Fibroblast of skin of right quadriceps (primary cell): ENCODE measurements at places on chromosomes 2 and 18.

- DNase-seq: no peak
These were observed 7.2 kb downstream of the DSC1 start for GRCh38 chr18:31155498-31155897.

GRCh38 chr2:51505533-51505932, 473.6 kb upstream of the NRXN1 start:
- DNase-seq: no peak

DNA sequence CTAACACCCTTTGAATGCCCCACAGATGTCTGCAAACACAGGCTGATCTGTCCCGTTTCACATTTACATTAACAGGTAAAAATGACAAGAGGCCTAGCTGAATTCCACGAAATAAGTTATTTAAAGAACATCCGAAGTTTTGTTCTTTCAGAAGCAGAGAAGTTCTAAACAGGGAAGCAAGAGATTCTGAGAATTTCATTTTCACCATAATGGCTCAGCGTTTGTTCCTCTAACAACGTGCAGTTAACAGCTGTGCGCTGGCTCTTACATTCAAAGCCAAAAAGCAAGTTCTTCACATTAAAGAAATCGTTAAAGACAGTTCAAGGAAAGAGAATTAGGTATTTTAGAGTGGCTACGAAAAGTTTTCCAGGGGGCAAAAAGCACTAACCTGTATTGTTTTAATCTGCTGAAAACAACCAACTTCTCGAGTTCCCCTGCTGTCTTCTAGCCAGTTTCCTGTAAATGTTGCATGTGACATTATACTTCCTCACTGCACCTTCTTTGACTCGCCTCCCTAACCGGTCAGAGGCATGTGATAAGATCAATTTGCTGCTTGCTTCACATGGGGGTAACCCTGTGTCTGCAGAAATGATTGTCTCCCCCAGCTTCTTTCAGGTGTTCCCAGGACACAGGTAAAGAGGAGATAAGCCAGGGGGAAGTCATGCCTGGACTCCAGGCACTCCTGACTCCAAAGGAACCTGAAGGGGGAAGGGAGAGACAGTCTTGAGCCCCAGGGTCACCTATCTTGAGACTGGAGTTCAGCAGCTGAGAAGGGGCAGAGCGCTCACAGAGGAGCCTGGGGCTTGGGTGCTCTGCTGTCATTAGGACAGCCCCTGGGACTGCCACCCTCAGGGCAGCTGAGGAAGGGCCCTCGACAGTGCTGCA, 36.8 kb upstream of the WIPF1 start:
- no peak for DNase-seq

GRCh38 chr2:206824993-206825392, 59.6 kb downstream of the FASTKD2 start:
- DNase-seq: no peak

DNA sequence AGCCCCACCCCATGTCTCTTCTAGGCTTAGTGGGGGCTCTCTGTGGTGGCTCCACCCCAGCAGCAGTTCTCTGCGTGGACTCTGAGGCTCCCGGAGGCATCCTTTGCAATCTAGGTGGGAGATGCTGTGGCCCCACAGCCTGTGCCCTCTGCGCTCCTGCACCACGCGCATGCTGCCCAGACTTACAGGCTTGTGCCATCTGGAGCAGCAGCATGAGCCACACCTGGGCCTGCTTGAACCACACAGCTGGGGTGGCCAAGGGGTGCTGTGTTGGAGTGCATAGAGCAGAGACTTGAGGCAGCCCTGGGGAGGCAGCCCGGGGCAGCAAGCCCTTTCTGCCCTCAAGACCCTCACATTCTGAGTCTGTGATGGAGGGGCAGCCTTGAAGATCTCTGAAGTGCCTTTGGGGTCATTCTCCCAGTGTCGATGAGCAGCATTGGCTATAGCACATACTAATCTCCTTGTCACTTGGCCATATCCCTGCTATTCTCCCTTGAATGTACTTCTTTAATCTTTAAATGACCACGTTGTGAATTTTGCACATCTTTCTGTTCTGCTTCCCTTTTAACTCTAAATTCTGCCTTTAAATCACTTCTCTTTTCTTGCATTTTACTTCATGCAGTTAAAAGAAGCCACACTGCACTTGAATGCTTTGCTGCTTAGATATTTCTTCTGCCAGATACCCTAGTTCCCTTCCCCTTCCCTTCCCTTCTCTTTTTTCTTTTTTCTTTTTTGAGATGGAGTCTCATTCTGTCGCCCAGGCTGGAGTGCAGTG, 62.4 kb downstream of the NCAPH start:
- DNase-seq: no peak

DNA sequence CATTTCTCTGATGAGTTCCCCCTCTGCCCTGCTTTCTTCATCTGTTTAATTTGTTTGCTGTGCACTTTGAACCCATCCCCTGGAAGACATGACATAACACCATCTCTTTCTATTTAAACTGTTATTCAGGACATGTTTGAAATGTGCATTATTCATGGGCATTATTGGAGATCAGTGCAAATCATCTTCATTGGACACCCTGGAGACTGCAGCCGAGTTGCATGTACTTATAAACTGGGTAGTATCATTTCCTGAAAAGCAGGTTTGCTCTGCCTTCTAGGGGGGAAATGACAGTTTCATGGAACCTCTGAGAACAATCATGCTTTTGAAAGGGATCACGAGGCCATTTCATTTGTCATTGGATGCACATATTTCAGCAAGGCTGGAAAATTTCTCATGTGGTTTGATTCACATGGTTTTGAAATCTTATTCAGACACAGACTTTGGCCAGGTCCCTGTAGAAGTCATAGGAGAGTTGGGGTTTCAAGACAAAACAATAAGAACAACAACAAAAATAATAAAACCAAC, 462.8 kb upstream of the MEX3C start:
- no peak for DNase-seq

- DNase-seq: no peak
These were observed 43.6 kb downstream of the SCN9A start for GRCh38 chr2:166332106-166332505.

GRCh38 chr2:207139552-207139951, 26.2 kb downstream of the KLF7 start:
- DNase-seq: no peak

GRCh38 chr2:124975648-124976047, 950.6 kb downstream of the CNTNAP5 start:
- DNase-seq: no peak

- peak; percentile 90 for DNase-seq
These were observed 45.2 kb downstream of the UBXN4 start for GRCh38 chr2:135786823-135787222.

- no peak for DNase-seq
These were observed 13.0 kb upstream of the OTOS start for GRCh38 chr2:240153418-240153817.

DNA sequence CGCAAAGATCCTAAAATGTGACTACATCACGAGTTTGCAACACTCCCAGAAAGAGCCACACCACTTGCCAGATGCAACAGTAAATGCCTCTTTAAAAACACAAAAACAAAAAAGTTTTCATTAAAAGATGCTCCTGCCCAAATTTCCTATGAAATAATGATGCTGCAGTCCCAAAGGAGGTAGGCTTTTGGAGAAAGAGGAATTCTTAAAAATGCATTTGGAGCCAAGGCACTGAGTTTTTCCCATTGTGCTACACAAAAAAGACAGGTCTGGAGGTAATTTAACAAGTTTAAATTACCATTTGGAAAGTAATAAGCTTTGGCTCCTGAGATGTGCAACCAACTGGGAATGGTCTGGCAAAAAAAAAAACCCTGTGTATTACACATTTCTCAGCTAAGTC, 145.0 kb downstream of the PID1 start:
- no peak for DNase-seq

- no peak for DNase-seq
These were observed 218.5 kb upstream of the HDAC4 start for GRCh38 chr2:239619369-239619768.

- no peak for DNase-seq
These were observed 4.4 kb downstream of the IL1B start for GRCh38 chr2:112831946-112832840.

- peak; percentile 86 for DNase-seq
These were observed at the start of gene PLEKHH2 for GRCh38 chr2:43637030-43637803. Gene PLEKHH2, plus strand, starts transcription at chr2:43637260. Its CDS starts 7,414 bp downstream, at chr2:43644674.

DNA sequence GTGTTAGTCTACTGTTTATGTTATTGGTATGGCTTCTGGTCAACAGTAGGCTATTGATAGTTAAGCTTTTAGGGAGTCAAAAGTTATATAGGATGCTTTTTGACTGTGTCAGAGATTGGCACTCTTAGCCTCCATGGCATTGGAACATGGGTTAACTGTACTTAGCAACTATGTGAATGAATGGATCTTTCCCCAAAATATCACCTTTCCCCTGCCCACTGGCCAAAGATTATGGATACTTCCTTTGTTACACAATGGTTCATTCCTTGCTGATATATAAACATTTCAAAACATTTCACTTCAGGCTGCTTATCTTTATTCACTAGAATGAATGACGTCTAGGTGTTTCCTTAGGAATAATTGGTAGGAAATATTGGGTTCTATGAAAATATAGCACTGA, 62.1 kb upstream of the DOCK10 start:
- DNase-seq: no peak

DNA sequence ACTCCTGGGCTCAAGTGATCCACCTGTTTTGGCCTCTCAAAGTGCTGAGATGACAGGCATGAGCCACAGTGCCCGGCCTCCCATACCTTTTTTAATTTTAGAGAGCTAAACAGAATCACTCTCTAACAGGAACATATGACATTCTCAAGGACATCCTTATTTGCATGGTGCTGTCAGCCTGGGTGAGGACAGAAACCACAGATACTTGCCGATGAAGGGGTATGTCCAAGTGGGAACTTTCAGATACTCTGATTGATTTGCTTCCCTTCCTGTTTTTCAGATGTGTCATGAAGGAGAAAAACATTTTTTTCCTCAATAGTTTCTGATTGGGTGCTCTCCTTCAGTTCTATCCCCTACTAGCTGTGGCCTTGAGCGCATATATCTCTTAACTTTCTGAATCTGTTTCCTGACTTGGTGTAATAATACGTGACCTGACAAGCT, 49.6 kb downstream of the MYO3B start:
- DNase-seq: no peak

DNA sequence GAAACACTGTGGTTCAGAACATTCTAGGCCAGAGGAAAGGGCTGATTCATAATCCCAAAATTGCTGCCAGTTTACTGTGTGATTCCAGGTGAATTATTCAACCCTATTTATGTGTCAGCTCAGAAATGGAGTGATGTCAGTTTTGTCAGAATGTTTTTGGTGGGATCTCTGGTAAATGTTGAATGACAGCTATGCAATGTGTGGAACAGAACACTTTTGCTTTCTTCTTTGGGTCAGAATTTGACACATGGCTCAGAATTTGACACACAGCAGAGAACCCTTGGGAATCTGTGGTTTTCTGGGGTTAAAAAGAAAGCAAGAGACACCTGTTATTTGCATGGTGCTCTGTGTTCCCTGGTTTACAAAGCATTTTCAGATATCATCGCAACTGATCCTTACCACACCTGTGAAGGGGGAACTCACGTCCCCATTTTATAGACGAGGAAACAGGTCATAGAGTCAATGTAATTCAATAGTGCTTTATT, 1.6 kb upstream of the MTA3 start:
- no peak for DNase-seq

DNA sequence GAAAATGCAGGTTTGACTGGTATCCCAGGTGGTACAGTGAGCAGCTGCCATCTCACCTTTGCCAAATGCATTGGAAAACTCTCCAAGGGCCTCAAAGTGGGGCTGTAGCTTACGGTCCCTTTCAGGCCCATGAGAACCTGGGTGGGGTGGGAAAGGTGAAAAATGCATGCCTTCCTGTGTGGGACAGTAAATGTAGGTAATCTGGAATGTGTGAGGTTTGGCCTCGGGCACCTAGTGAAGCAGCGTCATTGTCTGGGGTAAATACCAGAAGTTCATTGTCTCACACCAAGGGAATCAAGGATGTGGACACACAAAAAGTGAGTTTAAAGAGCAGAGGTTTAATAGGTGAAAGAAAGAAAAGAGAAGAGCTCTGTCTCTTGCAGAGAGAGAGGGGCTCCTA, 36.6 kb downstream of the TIMM21 start:
- DNase-seq: no peak

GRCh38 chr2:39093218-39093898, 27.5 kb downstream of the SOS1 start:
- DNase-seq: no peak

- DNase-seq: no peak
These were observed 21.0 kb upstream of the ARMC9 start for GRCh38 chr2:231177156-231178025.

DNA sequence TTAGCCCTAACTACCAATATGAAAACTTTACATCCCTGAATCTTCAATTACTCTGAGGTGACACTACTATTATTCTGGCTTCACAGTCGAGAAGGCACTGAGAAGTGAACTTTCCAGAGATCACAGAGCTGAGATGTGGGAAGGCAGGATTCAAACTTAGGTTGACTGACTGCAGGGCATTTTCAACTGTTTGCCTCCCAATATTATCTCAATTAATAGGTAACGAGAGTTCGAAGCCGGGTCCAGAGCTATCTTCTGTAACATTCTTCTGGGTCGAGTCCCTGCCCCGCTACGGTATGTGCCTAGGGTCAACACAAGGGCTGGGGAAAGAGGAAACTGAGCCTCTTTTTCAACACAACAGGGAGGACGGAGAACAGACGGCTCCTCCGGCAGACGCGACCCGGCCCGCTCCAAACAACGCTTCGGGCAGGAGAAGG, 740 bp downstream of the CHMP3 start:
- DNase-seq: no peak

DNA sequence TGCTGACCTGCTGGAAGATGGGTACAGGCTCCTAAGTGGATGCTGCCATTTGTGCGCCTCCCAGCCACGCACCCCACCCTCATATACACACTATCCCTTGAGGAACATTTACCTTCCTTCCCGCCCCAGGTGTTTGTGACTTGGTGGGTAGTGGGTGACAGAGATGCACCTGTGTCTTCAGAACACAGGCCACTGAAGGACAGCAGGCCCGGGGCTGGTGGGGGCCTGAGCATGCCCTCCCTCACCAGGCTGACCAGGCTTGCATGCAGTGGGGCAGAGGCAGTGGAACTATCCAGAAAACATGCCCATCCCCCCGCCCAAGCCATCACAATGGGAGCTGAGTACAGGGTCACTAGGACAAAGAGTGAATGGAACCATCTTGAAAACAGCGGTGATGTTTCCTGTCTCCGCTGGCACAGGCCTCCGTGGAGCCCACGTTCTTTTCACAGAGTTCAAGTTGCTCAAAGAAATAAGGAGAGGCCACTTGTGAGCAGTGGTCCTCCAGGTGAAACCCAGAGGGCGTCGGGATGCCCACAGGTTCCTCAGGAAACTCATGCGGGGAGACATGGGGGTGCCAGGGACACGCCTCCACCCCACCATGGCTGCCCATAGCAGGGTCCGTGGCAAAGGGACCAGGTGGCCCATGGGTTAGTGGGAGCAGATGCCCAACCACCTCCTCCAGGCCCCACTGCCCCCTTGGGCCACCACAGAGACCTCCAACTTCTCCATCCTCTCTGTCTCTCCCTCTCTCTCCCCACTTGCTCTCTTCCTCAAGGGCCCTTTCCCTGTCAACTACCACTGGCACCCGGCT, 90.9 kb downstream of the MALT1 start:
- no peak for DNase-seq

DNA sequence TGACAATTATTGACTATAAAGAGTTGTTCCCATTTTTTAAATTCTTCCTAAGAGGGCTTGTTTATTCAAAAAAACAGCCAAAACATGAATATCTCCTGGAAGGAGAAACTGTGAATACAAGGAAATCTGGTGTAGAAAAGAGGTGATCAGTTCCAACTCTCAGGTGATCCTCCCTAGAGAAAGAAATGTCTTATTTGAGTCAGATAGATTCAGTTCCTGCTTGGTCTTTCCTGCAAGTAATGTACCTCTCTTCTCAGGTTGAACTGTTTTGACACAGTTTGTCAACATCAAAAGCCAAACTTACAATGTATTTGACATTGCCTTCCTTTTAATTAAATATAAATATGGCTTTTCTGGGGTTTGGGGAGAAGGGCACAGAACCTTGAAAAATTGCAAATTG, 567.4 kb downstream of the ARHGAP15 start:
- no peak for DNase-seq
